Esophagus muscularis mucosa (tissue), 4 donors: ENCODE measurements at places on chromosomes 2 and 18. TPM values are rescaled to one million over a fixed set of nuclear protein-coding genes. Genes with fewer than 3 reads are reported as not detected.

The TNS1 gene
- total RNA-seq, result 2,170 TPM

The G6PC2 gene
- not detected for total RNA-seq

The ADRA2B gene
- total RNA-seq, result 5.3 TPM

The CLEC4F gene
- total RNA-seq, result not detected

The PCARE gene
- total RNA-seq, result not detected

The ANKRD36C gene
- total RNA-seq, result 10.9 TPM

The ADAM23 gene
- 1.7 TPM for total RNA-seq

DNA sequence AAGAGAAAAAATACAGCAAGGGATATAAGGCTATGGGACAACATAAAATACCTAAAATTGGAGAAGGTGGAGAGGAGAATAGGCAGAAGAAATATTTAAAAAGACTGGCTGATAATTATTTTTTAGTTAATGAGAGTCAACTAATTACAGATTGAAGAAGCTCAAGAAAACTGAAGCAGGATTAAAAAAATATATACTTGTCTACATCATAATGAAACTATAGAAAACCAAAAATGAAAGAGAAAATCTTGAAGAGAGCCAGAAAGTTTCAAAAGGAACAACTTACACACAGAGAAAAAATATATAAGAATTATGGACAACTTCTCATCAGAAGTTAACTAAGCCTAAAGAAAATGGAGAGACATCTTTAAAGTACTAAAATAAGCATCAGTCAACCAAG, 62.9 kb upstream of the APCDD1 start:
- no peaks in the 10 kb centered on the region for H3K36me3 ChIP-seq
- H3K27ac ChIP-seq, result no peak overlapping the region
- no peak for DNase-seq
- H3K4me3 ChIP-seq, result no peak overlapping the region
- no peaks in the 10 kb centered on the region for H3K27me3 ChIP-seq

GRCh38 chr2:170505631-170506275, 209.4 kb upstream of the SP5 start:
- H3K4me3 ChIP-seq, result peak overlapping the region; percentile 27
- no peaks in the 10 kb centered on the region for H3K27me3 ChIP-seq
- no peaks in the 10 kb centered on the region for H3K36me3 ChIP-seq

- no peaks in the 10 kb centered on the region for H3K36me3 ChIP-seq
- no peak overlapping the region for H3K4me3 ChIP-seq
- peak overlapping the region; percentile 50 for H3K27ac ChIP-seq
- H3K4me1 ChIP-seq, result peaks cover 21% of the 10 kb centered on the region
Measured at GRCh38 chr2:152420936-152421335, 86.0 kb downstream of the FMNL2 start.

DNA sequence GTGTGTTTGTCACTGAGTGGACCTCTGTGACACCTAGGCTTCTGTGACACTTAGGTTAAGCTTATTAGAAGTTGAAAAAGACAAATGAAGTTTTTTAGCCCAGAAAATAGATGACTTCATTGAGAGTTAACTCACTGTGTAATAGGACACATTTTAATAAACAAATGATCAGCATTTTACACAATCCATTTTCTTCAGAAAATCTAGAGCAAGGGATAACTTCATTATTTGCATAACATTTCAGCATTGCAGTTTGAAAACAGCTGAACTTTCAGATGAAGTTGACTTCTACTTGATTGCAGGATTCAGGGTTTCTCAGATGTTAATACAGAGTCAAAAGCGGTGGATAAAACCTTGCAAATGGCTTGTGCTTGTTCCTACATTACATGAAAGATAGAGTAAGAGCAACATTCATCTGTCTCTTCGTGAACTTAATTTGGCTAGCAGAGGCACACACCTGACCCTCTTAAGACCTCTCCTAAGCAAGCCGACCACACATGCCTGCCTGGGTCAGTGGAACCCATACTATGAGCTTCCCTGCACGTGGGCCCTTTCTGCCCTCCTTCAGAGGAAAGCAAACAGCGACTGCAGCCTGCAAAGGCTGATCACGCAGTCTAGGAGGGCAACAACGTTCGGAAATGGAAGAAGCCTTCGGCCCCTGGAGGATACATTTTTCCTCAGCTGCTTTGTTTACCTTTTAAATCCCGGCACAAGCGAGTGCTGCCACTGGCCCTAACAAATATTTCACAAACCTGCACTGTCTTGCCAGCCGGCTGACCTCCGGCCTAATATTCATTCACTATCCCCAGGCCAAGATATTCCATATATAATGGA, 16.6 kb downstream of the ITGB1BP1 start:
- H3K27ac ChIP-seq, result peak overlapping the region; percentile 51
- peaks cover 38% of the 10 kb centered on the region for H3K4me1 ChIP-seq
- no peak overlapping the region for H3K4me3 ChIP-seq
- no peak for DNase-seq
- no peaks in the 10 kb centered on the region for H3K27me3 ChIP-seq
- peaks cover 13% of the 10 kb centered on the region for H3K36me3 ChIP-seq

GRCh38 chr18:313931-314330, 46.1 kb upstream of the THOC1 start:
- H3K36me3 ChIP-seq, result no peaks in the 10 kb centered on the region
- no peak for DNase-seq
- no peaks in the 10 kb centered on the region for H3K27me3 ChIP-seq
- no peaks in the 10 kb centered on the region for H3K4me1 ChIP-seq

DNA sequence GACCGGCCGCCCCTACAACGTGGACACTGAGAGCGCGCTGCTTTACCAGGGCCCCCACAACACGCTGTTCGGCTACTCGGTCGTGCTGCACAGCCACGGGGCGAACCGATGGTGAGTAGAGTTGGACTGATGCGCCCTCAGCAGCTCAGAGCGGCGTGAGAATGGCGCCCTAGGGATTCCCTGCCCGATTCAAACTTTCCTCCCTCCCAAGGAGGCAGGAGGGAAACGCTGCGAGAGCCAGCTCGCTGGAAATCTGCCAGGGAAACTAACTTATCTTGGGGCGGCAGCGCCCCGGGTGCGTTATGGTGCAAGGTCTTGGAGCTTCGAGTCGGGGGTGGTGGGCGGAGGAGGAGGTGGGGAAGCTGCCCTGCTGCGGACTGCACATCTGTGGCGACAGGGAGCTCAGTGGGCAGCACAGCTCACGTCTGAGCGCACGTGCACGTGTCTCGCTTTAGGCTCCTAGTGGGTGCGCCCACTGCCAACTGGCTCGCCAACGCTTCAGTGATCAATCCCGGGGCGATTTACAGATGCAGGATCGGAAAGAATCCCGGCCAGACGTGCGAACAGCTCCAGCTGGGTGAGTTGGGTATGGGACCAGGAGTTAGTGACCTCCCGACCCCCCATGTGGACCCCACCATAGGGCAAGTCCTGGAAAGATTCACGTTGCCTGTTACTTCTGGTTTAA, 697 bp downstream of the ITGA4 start:
- H3K27ac ChIP-seq, result peak overlapping the region; percentile 54
- peaks cover 26% of the 10 kb centered on the region for H3K4me1 ChIP-seq
- H3K4me3 ChIP-seq, result peak overlapping the region; percentile 59

- H3K36me3 ChIP-seq, result no peaks in the 10 kb centered on the region
- peak overlapping the region; percentile 92 for H3K4me3 ChIP-seq
- no peak for DNase-seq
- H3K4me1 ChIP-seq, result peaks cover 64% of the 10 kb centered on the region
- H3K27me3 ChIP-seq, result no peaks in the 10 kb centered on the region
Measured at GRCh38 chr2:190409616-190410015, 1.5 kb downstream of the MFSD6 start.

GRCh38 chr18:50203801-50204604, 9.1 kb upstream of the MYO5B start:
- peaks cover 13% of the 10 kb centered on the region for H3K27me3 ChIP-seq
- peaks cover 22% of the 10 kb centered on the region for H3K4me1 ChIP-seq
- no peak overlapping the region for H3K4me3 ChIP-seq
- H3K27ac ChIP-seq, result no peak overlapping the region
- no peak for DNase-seq

DNA sequence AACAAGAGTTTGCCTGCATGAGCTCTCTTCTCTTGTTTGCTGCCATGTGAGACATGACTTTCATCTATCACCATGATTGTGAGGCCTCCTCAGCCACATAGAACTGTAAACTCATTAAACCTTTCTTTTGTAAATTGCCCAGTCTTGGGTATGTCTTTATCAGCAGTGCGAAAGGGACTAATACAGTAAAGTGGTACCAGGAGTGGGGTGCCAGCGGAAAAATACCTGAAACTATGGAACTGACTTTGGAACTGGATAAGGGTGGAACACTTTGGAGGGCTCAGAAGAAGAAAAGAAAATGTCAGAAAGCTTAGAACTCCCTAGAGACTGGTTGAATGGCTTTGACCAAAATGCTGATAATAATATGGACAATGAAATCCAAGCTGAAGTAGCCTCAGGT, 260.9 kb downstream of the DSC3 start:
- no peaks in the 10 kb centered on the region for H3K4me1 ChIP-seq
- H3K4me3 ChIP-seq, result no peak overlapping the region
- DNase-seq, result no peak
- no peaks in the 10 kb centered on the region for H3K36me3 ChIP-seq
- no peak overlapping the region for H3K27ac ChIP-seq

GRCh38 chr2:207791579-207792243, 22.0 kb upstream of the FZD5 start:
- H3K4me3 ChIP-seq, result no peak overlapping the region
- no peaks in the 10 kb centered on the region for H3K36me3 ChIP-seq
- DNase-seq, result no peak
- H3K4me1 ChIP-seq, result peaks cover 11% of the 10 kb centered on the region

DNA sequence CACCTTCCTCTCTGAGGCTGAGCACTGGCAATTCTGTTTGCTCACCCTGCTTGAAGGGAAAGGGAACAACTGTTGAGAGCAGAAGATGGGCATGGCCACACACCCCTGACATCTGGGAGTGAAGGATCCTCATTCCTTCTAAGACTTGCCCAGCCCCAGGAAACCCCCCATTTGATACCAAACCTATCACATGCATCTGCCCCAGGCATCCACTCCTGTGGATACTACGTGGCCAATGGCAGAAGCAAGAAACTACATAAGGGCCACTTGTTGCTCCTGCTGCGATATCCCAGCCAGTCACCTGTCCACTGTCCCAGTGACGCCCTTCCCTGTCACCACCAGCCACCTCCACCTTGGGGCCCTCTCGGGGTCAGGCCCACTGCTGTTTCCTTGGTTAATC, 185.2 kb downstream of the SMAD2 start:
- no peak overlapping the region for H3K4me3 ChIP-seq
- DNase-seq, result peak; percentile 86
- no peak overlapping the region for H3K27ac ChIP-seq
- peaks cover 12% of the 10 kb centered on the region for H3K4me1 ChIP-seq

DNA sequence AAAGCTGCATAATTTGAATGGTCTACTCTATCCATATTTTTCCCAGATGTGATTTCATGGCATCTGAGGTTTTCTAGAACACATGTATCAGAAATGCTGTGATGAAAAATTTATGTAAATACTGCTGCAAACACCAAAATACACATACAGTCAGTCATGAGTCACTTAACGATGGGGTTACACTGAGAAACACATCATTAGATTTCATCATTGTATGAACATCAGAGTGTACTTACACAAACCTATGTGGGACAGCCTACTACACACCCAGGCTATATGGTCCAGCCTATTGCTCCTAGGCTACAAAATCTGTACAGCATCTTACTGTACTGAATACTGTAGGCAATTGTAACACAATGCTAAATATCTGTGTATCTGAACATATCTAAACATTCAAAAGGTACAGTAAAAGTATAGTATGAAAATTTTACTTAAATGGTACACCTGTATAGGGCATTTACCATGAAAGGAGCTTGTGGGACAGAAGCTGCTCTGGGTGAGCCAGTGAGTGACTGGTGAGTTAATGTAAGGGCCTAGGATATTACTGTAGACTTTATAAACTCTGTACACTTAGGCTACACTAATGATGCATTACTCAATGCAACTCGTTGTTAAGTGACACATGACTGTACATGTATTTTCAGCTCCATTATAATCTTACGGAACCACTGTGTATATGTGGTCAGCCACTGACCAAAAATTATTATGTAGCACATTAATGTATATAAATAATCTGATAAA, 33.5 kb downstream of the PNO1 start:
- H3K36me3 ChIP-seq, result no peaks in the 10 kb centered on the region
- H3K4me1 ChIP-seq, result peaks cover 55% of the 10 kb centered on the region
- no peak overlapping the region for H3K27ac ChIP-seq
- no peak for DNase-seq
- H3K4me3 ChIP-seq, result no peak overlapping the region

DNA sequence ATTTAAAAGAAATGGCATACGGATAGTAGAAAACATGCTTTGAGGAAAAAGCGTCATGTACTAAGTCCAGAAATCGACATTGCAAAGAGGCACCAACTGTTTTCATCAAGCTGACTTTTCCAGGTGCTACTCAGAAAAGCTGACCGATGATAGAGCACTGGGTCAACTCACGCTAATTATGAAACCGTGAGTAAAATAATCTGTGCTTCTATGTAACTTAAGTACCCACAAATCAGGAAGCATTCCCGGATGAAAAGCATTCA, 353 bp upstream of the NUP35 start:
- H3K27ac ChIP-seq, result peak overlapping the region; percentile 91
- no peaks in the 10 kb centered on the region for H3K27me3 ChIP-seq
- peaks cover 4% of the 10 kb centered on the region for H3K36me3 ChIP-seq
- peak overlapping the region; percentile 76 for H3K4me3 ChIP-seq
- H3K4me1 ChIP-seq, result peaks cover 13% of the 10 kb centered on the region

DNA sequence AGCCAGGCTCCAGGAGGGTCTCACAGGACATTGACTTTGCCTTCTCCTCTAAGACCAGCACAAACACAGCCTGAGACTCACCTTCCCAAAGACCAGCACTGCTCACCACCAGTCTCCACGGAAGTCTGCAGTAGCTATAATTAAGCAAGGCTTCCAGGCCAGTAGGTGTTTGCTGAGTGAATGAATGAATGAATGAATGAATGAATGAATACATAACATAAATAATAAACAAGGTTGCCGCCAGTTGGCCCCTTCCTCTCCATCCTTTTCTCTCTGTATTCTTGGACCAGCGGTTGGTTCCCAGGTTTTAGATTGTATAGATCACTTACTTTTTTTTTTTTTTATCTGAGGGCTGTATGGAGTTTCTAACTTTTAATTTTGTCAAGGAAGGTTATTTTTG, 222.4 kb upstream of the ID2 start:
- peaks cover 8% of the 10 kb centered on the region for H3K4me1 ChIP-seq
- no peak for DNase-seq
- H3K36me3 ChIP-seq, result no peaks in the 10 kb centered on the region
- no peak overlapping the region for H3K4me3 ChIP-seq

DNA sequence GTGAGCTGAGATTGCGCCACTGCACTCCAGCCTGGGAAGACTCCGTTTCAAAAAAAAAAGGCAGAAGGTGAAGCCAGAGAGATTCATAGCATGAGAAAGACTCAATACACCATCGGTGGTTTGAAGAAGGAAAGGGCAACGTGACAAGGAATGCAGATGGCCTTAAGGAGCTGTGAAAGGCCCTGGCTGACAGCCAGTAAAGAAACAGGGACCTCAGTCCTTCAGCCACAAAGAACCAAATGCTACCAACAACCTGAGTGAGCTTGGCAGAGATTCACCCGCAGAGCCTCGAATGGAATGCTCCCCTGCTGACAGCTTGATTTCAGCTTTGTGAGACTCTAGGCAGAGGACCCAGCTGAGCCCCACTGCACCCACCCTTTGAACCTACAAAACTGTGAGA, 154.9 kb upstream of the NDUFV2 start:
- peaks cover 32% of the 10 kb centered on the region for H3K4me1 ChIP-seq
- H3K36me3 ChIP-seq, result no peaks in the 10 kb centered on the region
- no peaks in the 10 kb centered on the region for H3K27me3 ChIP-seq
- H3K4me3 ChIP-seq, result no peak overlapping the region

- DNase-seq, result no peak
- no peak overlapping the region for H3K27ac ChIP-seq
- no peaks in the 10 kb centered on the region for H3K4me1 ChIP-seq
- H3K4me3 ChIP-seq, result no peak overlapping the region
- no peaks in the 10 kb centered on the region for H3K36me3 ChIP-seq
- no peaks in the 10 kb centered on the region for H3K27me3 ChIP-seq
Measured at GRCh38 chr18:35570182-35570581, 11.4 kb upstream of the GALNT1 start.
